ENCODE measurements at places on chromosomes 2 and 18.

GRCh38 chr18:57443702-57444101 is 8.5 kb downstream of the ONECUT2 start:
- DNase-seq: no peak

- no peak for DNase-seq
Observed at GRCh38 chr2:235204948-235205347, 253.1 kb downstream of the SH3BP4 start.

DNA sequence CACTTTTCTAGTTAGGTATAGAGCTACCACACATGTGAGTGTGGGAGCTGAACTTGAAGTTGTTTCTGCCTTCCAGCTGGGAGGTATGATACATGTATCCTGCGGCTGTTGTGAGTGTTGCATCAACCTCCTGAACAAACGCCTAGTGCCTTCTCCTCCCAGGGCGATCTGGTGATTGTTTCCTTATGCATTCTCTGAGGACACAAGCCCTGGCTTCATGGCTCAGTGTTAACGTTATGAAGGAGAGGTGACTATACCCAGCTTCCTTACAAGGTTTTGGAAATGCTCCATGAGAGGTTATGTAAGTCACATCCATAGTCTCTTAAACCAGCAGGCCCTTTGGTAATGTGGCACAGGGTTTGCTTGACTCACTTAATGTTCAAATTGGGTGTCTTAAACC is 64.9 kb downstream of the SPRED2 start:
- DNase-seq: peak; percentile 29

DNA sequence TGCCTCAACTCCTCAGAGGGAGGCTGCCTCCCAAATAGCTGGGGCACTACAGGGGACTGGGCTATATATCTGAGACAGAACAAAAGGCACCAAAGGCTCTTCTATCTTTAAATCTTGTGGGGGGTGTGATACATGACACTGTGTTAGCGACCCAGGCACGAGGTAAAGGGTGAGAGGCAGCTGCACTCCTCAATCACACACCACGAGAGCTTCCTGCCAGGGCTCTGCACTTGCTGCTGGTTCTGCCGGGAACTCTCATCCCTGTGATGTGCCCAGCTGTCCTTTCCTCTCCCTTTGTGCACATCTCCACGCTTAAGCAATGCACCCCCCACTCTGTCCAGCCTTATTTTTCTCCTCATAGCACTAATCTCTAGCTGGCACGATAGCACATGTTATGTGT is 32.4 kb downstream of the NPC1 start:
- DNase-seq: no peak

GRCh38 chr2:224646242-224646846 is 61.2 kb upstream of the CUL3 start:
- no peak for DNase-seq

DNA sequence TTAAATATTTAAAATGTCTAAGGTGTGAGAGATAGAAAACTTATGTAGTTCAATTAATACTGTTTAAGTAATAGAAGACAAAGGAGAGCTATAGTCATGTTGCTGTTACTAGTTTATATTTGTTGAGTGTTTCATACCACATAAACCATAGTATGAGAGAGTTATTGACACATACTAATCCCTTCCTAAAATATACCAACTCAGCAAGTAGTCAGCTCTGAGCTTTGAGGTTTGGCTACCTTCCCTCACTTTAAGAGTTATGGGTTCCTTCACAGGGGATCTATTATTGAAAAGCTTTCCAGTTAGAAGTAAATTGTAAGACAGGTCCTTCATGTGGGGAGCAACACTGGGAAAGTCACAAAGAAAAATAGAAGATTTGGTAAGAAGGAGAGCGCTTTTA is 701.6 kb upstream of the ZEB2 start:
- no peak for DNase-seq

DNA sequence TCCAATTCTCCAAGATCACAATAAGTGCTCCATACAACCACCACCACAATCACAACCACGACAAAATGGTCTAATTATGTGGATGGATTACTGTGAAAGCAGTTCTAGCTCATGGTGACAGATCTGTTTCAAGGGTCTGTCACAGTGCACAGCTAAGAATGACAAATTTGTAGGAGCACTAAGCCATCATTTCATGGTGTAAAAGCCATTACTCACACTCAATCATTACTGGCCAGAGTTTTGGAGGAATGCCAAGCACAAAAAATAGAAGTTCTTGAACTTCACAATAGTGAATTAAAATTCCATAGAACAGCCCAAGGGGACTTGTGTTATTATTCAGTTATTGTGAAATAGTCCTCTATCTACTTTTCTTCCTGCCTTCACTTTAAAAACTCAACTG is 2.3 kb downstream of the CPS1 start:
- peak; percentile 10 for DNase-seq

GRCh38 chr2:196675963-196676362 is 36.4 kb downstream of the CCDC150 start:
- DNase-seq: no peak

GRCh38 chr2:240593703-240594451 is 7.3 kb downstream of the CAPN10 start:
- DNase-seq: no peak

DNA sequence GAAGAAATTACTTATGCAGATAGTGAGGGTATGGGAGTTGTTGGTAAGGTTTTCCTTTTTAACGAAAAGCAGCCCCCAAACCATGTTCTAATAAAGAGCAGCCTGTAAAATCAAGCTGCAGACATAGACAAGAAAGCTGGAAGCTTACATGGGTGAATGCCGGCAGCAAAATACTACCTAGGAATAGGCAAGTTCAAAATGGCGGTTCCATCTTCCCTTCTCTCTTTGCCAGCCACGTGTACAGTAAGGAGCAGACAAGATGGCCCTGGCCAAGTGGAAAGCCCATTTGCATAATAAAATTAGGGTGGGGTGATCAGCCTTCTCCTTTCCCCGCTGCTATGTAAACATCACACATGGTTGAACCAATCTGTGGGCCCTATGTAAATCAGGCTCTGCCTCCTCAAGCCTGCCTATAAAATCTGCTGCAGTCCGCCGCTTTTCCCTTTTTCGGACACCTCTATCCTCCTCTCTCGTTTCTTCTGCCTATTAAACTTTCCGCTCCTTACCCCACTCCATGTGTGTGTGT is 155.0 kb downstream of the ZBTB7C start:
- DNase-seq: no peak

- peak; percentile 97 for DNase-seq
Observed at GRCh38 chr2:204074456-204074855, 137.9 kb downstream of the ICOS start.

GRCh38 chr2:202172439-202173211 is 65.8 kb downstream of the SUMO1 start:
- no peak for DNase-seq

DNA sequence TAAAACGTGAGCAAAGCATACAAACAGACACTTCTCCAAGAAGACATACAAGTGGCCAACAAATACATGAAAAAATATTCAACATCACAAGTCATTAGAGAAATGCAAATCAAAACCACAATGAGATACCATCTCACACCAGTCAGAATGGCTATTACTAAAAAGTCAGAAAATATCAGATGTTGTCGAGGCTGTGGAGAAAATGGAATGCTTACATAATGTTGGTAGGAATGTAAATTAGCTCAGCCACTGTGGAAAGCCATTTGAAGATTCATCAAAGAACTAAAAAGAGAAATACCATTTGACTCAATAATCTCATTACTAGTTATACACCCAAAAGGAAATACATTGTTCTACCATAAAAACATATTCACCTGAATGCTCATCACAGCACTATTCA is 825.7 kb downstream of the SUCLG1 start:
- DNase-seq: no peak

DNA sequence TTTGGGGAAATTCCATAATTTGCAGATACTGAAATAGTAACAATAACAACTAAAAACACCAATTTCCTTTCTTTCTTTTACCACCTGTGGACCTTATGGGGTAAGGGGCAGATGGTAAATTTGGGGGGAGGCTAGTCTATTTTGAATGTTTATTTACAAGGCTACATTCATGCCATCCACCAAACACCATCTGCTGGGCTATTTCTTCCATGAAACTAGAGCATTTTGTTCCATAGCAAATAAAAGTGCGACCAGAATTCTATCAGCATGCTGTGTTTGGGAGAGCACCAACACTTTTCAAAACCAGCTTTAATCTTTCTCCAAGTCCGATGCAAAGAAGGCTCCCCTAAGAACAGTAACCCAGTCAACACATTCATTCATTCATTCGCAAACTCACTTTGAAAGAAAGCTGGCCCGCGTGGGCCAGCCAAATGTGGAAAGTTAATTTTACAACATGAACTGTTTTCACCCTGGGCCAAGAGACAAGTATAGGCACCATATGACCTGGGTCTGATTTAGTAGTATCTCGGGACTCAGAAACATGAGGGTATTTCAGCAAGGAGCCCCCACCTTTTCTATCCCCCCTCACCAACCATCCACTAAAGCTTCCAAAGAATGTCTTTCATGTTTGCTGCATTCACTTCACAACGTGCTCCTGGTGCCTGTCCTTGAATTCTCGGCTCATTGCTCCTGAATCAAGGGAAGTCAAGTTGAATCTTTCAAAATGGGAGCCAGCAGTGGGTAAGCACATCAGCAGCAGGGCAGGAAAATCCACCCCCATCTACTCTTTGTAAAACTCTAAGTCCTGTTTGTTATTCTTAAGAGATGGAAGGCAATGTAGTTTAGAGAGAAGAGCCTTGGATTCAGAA is 210.6 kb downstream of the C1D start:
- DNase-seq: no peak

DNA sequence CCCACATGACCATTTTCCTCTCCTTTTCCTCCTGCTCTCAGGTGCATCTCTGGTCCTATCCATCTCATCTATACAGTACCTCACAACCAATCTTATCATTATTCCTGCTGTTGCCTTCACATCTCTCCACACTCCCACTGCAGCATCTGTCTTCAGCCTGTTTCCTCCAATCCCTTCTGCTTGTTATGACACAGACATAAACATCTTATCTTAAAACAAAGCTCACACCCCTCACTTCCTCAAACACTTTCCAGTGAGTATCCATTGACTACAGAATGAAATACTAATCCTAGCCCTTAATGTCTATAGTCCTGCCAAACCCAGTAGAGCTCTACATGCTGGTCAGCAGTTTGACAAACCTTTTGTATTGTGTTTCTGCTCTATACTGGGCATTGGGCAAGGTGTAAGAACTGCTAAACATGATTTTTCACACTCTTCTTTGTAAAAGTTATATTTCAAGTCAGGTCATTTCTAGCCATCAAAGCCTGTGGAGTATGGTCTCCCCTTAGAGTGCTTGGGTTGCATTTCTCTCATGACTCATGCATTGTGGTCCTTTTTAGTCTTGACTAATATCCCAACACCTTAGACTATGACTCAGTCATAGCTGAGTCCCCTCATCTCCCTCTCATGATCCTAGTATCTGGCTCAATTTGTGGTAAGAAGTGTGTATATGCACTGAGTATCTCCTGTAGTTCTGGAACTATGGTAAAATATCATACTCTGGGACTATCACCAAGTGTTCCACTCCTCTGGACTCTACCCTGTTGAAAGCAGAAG is 187.0 kb downstream of the CYRIA start:
- DNase-seq: no peak

- DNase-seq: no peak
Observed at GRCh38 chr2:85583667-85584353, 421 bp upstream of the VAMP5 start.

DNA sequence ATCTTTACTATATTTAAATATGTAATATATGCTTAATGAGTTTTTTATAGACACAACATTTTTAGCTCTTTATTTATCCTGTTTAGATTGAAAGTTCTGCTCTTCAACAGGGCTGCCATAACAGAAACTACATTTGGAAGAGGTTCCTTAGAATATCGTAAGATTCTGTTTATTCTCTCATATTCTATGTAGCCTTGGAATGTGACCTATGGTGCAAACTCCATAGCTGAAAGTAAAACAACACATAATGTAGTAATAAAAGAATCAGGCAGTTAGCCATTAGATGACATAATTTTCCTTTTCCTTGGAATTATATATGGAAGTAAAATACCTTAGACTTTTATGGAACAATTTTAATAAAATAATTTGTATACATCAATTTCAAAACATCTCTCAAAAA is 91.3 kb downstream of the ZNF804A start:
- DNase-seq: no peak

DNA sequence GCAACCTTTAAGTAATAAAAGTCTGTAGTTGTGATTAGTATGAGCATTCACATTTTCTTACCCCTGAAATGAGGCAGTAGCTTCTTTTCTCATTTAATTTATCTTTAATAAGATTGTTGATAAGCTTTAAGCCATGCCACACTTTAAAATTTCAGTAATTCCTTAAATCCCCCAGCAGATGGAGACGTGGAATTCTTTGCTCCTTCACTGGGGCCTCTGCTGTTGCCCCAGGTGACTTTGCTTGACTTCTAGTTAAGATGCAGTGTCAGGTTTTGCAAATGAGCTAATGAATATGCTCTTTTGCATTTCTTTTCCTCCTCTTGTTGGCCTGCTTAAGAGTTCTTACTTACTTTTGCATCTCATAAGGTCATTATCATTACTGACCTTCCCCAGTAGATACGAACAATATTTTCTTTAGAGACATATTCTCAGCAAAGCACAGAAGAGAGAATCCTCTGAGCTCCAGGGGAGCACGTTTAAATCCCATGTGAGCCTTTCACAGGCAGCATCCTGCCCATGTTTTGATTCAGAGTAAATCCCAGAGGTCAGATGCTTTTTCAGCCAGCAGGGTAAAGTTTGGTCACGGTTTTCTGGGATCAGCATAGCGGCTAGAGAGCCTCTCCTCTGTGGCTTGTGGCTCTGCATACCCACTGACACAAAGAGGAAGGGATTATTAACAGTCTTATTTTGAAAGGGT is 222.9 kb downstream of the PTPRM start:
- peak; percentile 30 for DNase-seq

- no peak for DNase-seq
Observed at GRCh38 chr2:158712791-158713522, 82.2 kb upstream of the DAPL1 start.

DNA sequence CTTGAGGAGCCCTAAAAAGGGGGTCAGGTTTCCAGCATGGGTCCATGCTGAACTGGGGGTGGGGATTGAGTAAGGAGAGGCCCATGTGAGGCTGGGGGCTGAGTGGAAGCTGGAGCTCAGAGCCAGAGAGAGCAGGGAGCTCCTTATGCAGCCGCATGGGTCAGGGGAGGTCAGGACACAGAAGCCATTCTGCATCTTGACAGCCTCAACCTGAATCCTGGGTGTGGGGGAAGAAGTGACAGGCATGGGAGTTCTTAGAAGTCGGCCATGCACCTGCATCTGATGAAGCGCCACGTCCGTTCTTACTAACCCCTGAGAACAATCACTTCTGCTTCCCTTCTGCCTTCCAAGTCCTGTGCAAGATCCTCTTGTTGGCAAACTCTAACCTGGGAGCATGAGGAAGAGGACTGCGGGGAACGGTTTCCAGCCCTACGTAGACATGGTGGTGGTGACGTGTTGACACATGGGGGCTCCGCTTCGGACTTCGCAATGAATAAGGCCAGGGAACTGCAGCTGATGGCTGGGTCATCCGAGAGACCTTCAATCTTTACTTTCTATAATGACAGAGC is 22.3 kb downstream of the GNLY start:
- DNase-seq: no peak

DNA sequence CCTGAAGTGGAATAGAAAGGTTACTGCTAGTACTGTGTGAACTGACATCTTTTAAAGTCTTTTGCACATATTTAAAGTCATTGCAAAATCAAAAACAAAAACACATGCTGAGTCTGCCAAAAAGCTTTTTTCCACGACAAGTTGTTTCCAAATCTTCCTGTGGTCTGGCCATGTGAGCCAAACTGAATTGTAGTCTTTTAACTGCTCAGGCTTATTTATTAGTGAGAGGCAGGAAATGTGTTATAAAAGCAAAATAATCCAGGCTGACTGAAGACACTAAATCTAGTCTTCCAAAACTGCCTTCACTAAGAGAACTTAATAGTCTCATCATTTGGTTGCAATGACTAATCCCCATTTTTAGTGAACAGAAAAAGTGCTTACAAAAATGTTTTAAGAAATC is 2.3 kb downstream of the KRCC1 start:
- peak; percentile 85 for DNase-seq
